ENCODE measurements at places on chromosomes 13 and 19.

GRCh38 chr19:38729653-38730469 is 14.4 kb downstream of the CAPN12 start:
- DNase-seq = peak; percentile 20

- no peak for DNase-seq
These were observed 23.1 kb downstream of the GAS6 start for GRCh38 chr13:113840541-113841352.

DNA sequence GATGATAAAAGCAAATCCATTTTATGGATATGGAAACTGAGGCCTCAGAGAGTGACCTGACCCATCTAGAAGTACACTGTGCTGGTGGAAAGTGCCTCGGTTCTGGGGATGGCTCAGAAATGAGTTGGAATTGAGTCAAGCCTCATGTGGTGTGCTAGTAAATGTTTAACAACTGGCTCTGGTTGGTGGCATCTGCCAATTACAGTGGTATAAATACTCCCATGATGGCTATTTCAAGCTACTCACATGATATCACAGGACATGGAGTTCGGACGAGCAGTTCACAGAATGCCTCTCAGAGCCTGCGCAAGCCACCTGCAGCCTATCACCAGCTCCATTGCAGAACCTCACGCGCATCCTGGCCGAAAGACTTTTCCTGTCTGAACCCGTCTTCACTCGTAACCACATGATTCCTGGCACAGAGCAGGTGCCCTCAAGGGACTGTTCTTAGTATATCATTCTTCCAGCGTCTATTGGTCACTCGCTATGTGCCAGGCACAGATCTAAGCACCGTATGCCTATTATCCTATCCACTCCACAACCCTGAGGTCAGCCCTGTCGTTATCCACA is 9.1 kb downstream of the TMEM150B start:
- DNase-seq = no peak

DNA sequence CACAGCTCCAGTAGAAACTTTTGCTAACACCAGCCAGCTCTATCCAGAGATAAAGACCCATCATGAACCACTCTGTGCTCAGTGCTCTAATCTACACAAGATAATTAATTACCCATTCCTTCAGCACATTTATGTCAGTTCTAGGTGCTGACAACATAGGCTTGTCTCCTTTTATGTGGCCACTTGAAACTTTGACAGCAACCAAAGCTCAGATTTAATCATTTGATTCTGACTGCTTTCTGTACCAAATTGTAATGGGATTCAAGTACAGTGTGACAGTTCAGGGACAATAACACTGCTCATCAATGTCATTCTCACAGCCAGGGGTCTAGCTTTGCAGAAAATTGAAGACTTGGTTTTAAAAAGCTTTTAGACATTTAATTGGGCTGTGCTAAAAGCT is 266.6 kb downstream of the KCTD12 start:
- DNase-seq = no peak

GRCh38 chr13:112685896-112686295 is 3.9 kb upstream of the ATP11A start:
- DNase-seq = peak; percentile 78

- no peak for DNase-seq
These were observed 80.6 kb downstream of the SIPA1L3 start for GRCh38 chr19:37987356-37988332.

DNA sequence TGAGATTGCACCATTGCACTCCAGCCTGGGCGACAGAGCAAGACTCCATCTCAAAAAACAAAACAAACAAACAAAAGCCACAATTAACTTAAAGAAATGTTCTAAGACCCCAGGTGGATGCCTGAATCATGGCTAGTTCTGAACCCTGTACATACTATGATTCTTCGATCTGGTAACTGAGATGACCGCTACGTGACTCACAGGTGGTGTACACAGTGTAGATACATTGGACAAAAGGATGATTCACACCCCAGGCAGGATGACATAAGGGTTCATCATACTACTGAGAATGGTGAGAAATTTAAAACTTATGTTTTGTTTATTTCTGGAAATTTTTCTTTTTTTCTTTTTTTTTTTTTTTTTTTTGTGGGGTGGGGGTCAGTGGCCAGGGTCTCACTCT is 6.5 kb downstream of the ZNF426 start:
- DNase-seq = no peak

- DNase-seq = no peak
These were observed 61.7 kb downstream of the PDS5B start for GRCh38 chr13:32647926-32648325.

DNA sequence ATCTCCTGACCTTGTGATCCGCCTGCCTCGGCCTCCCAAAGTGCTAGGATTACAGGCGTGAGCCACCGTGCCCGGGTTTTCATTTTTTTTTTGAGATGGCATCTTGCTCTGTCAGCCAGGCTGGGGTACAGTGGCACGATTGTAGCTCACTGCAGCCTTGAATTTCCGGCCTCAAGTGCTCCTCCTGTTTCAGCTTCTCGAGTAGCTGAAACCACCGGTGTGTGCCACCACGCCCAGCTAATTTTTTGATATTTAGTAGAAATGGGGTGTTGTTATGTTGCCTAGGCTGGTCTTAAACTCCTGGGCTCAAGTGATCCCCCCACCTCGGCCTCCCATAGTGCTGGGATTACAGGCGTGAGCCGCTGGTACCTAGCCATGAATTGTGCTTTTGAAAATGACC is 5.9 kb downstream of the ADAT3 start:
- no peak for DNase-seq

DNA sequence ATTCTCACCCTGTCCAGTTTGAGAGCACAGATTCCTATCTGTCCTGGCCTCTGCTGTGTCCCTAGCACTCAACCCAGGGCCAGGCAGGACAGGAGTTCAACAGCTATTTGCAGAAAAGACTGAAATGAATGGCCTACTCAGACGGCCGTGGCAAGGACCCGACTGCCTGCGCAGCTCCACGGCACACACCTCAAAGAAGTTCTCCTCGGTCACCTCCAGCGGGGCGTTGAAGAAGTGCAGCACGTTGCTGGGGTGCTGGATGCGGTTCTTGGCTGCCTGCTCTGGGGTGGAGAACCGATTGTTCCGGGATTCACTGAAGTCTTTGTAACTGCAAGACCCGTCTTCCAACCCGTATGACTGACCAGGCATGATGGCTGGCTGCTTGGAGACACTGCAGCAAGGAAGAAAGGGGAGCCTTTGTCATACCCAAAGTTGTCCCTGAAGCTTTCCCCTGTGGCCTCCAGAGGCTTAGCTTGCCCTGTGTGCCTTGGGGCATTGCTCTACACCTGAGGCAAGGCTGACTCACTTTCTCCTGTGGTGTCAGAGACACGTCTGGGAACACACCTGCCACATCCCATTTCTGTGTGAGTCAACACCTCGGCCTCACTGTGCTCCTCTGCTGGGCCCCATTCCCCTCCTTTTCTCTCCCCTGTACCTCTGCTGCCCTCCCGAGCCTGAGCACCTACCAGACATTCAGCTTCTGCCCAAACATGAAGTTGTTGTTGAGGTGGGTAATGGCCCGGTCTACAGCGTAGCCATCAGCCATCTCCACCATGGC is 6.8 kb upstream of the ECH1 start:
- DNase-seq = no peak

- DNase-seq = no peak
These were observed 6.9 kb downstream of the MTMR6 start for GRCh38 chr13:25280396-25280795.

DNA sequence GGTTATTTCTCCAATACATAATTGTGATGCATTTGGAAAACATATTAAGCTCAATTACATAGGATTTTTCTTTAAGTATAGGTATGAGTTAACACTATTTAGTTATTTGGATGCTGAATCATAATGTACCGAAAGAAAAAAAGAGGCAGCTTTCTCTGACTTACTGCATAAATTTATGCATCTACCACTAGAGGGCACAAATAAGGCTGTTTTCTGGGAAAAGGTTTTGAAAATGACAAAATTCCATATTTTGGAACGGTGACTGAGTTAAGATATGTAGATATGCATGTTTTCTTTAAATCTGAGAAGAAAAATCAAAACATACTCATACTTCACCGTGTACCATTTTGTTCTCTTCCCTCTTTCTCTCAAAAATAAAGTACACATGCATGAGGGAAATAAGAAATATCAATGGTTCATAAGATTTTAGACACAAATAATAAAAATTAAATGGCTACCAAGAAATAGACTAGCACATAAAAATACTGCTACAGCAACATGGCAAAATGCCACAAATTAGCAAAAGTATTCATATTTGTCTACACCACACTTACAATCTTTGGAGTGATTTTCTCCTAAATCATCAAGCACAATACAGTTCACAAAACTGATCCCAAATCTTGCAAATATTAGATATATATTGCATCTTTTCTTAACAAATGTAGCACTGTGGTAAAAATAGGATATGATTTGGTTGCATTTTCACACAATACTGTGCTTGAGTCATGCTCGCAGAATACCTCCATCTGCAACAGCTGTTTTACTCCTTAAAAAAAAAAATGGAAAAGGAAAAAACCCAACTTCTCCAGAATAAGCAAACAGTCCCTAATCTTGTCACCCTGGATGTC is 260.0 kb downstream of the FGF14 start:
- DNase-seq = no peak

DNA sequence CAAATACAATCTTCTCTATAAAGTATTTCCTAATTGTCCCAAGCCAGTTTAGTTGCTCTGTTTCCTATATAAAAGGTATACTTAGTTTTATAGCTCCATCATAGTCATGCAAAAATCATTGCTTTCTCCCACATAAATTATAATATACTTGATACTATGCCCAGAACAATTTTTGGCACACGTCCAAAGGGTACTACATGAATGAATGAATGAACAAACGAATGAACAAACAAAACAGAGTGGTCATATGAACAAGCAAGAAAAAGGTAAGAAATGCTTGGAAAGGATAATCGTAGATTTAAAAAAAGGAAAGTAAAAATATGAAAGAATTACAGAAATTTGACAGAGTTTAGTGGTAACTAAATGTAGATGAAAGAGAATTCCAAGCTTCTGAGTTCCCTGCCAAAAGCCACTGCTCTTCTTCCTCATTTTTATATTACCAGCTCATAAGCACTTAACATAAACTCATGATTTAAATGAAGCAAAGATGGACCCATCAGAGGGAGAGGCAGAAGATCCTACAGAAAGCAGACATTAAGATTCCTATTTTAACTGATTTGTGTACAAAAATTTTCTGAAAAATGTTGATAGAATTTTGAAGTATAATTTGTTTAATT is 123.2 kb downstream of the ENOX1 start:
- DNase-seq = no peak

- DNase-seq = no peak
These were observed 25.3 kb downstream of the PEPD start for GRCh38 chr19:33496038-33496895.

DNA sequence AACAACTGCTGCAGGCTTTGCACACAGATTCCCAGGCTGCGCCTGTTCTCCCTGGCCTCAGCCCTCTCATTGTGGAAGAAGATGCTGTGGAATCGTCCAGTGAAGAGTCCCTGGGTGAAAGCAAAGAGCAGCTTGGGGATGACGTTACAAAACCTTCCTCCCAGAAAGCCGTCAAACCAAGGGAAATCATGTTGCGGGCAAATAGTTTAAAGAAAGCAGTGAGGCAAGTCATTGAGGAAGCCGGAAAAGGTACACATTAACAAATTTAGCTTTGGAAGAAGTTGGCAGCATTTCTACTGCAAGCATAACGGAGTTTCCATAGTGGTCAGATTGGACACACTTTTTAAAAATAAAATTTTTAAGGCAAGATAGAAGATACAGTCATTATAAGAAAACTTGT is 82.9 kb upstream of the AKAP11 start:
- DNase-seq = no peak

Data from COR-L47 (cell line).